ENCODE measurements at places on chromosomes 2 and 18.

DNA sequence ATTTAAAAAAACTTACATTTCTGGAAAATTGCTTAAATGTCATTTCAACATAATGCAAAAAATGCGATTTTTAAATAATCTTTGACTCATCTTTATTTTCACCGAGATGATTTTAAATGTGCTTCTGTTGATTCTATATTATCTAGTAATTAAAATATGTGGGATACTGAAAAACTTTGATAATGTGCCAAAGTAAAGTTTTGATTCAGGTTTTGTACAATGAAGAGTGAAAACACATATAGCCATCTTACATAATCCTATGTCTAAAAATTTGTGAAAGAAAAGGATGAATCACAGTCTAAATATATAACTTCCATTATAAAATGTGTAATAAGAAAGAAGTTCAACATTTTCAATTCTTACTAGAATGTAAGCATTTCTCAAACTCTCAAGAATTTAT, 204.3 kb upstream of the ZC3H15 start:
- DNase-seq: no peak

GRCh38 chr2:208978946-208979345, 444.9 kb upstream of the MAP2 start:
- no peak for DNase-seq

DNA sequence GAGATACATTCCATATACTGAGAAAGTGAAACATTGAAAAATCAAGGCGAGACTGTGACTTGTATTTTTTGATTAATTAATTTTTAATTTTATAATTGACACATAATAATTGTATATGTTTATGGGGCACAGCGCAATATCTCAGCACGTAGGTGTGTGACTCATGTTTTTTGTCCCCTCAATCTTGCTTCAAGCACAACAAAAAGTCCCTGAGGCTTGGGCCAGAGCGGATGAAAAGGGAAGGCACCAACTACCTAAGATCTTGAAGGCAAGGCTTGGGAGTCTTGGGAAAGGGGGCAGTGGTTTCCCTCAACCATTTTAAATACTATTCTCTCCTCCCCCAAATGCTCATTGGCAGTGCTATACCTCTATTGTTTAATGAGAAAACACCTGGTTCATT, 9.9 kb downstream of the SGPP2 start:
- no peak for DNase-seq

DNA sequence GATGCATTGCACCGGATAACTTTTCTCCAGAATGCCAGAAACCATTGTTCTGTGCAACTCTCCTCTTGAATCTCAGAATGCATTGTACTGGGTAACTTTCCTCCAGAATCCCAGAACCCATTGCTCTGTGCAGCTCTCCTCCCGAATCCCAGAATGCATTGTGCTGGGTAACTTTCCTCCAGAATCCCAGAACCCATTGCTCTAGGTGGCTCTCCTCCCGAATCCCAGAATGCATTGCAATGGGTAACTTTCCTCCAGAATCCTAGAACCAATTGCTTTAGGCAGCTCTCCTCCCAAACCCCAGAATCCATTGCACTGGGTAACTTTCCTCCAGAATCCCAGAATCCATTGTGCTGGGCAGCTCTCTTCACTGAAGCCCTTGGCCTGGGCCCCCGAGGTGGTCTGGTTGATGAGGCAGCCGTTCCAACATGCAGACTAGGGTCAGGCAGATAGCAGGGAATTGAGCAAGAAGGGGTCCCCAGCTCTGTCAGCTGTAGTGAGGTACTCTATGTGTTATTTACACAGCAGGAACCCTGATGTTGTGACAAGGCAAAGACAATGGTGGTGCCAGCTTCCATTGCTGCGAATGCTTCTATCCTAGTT, 9.4 kb downstream of the FOSL2 start:
- no peak for DNase-seq

- no peak for DNase-seq
Observed at GRCh38 chr18:24805156-24805555, 344.7 kb downstream of the HRH4 start.

GRCh38 chr2:227717687-227718567, at the start of gene SLC19A3:
SLC19A3 (minus strand) TSS chr2:227718028; CDS start chr2:227702318, 15,710 bp downstream.
- DNase-seq: peak; percentile 73

- DNase-seq: no peak
Observed at GRCh38 chr2:133062931-133063665, 393.1 kb upstream of the LYPD1 start.

- no peak for DNase-seq
Observed at GRCh38 chr2:21658907-21659477, 535.2 kb downstream of the TDRD15 start.

- DNase-seq: no peak
Observed at GRCh38 chr18:4134700-4135099, 320.4 kb downstream of the DLGAP1 start.

DNA sequence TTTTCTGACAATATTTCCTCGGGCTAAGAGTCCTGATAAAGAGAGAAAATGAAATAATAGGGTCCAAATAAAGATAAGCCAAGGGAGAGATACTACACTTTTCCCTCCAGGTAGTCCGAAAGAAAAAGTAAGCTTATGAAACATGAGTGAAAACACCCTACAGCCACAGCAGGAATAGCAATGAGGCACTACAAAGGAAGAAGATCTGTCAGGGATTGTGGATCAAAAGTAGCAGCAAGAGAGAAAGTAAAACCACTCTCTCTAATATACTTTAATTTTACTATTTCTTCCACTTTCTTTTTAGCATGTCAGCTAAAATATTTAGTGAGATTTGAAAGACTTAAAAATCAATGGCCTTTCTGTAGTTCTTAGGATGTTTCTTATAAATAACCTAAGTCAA, 1601.8 kb downstream of the LRP1B start:
- DNase-seq: no peak
